ENCODE measurements at places on chromosomes 2 and 18.

DNA sequence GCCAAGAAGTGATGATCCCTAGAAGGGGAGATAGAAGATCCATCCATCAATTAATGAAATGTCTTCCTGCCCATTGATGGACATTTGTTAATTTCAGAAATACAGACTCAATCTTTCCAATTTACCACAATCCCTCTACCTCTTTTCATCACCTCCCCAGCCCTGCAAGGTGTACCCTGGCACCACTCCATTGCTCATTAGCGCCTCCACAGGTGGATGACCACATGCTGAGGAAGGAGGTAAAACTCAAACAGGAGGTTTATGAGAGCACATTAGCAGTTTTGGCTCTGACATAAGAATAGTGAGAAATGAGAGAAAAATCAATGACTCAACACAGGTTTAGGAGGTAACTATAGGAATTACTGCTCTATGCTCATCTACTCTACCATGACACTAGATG is 208.0 kb downstream of the C1D start:
- DNase-seq: no peak

- no peak for DNase-seq
Measured at GRCh38 chr18:65955747-65956146, 204.9 kb downstream of the CDH7 start.

DNA sequence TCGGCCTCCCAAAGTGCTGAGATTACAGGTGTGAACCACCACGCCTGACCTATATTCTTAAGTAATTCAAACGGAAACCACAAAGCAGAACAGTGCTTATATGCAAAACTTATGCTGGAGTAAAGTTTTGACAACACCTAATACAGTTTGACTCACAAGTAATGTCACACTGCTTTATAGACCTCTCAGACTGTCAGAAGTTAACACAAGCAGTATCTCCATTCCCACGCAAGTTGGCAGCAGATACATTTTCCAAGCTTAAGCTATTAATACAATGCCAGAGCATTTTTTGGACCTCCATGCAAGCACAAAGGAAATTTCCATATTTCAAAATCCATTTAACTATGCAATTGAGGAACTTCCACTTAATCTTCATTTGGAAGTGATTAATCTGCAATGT is 21.0 kb upstream of the SANBR start:
- peak; percentile 20 for DNase-seq

DNA sequence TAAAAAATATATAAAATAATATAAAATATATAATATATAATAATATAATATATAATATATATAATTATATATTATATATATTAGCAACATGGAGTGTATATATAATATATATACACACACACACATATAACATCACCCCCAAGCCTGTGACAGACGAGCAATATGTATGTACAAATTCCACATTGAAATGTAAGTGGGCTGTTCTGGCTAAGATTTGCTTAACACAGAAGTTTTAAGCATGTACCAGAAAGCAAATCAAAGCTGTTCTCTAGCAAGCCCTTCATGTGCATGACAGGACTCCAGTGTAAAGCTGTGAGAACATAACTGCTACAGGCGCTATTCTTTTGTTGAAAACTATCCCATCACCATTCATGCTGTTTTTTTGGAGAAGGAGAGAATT is 261.7 kb upstream of the TNP1 start:
- DNase-seq: no peak

DNA sequence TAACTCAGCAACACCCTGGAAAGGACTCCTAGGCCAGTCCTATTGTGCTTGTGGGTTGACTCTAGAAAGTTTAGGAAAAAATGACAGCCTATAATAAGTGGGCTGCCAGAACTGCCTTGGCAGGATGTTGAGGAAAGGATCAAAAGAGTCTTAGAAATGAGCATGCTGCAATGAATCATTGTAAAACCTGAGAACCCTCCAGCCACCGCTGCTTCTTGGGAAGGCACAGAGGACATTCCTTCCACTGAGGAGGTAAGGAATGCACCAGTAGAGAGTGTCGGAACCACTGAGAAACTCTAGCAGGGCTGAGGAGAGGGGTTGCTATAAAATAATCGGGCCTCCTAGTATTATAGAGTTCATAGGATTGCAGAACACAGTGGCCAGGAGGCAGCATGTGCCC is 146.7 kb upstream of the SMIM21 start:
- DNase-seq: no peak

- peak; percentile 22 for DNase-seq
Measured at GRCh38 chr18:25518716-25519053, 166.7 kb upstream of the ZNF521 start.

- DNase-seq: no peak
Measured at GRCh38 chr18:47422524-47422923, 171.1 kb upstream of the SKOR2 start.

DNA sequence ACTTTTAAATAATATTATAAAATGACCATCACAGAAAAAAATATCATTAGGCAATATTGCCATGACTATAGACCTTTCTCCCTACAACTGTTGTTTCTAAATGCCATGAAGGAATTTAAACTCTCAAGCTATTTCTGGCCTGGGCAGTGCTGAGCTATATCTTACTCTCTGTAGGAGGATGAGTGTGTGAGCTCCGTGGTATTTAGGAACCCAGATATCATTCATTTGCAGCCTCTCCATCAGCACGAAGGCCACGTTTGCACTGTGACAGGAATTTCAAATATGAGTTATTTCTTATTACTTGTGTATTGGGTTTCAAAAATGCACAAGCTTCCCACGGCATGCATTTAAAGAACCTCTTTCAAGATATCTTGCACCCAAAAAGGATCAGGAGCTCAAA is 35.0 kb upstream of the SOX11 start:
- no peak for DNase-seq

DNA sequence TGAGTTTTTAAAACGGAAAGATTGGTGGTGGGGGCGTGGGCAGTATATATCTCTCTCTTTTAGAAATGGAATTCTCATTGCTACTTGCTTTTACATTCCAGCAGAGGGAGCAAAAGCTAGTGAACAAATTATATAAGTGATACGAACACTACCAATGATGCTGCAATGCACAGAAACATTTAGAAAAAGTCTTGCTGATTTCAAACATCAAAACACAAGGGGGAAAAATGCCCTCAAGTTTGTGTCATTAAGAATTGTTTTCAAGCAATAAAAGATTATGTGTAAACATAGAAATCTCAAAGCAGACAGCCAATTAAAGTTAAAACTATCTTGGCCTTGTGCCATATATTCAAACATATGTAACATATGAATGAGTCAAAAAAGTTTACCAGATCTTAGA is 296.3 kb upstream of the KCNJ3 start:
- DNase-seq: no peak

DNA sequence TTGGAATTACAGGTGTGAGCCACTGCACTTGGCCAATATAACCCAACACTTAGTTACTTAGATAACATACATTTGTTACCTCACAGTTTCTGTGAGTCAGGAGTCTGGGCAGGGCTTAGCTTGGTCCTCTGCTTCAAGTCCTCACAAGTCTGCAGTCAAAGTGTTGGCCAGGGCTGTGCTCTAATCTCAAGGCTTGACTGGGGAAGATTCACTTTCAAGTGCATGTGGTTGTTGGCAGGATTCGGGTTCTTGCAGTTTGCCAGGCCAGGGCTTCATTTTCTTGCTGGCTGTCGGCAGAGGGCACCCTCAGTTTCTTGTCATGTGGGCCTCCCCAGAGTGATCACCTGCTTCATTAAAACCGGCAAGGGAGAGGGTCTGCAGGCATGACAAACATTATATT is 103.7 kb downstream of the SLC4A3 start:
- DNase-seq: no peak

DNA sequence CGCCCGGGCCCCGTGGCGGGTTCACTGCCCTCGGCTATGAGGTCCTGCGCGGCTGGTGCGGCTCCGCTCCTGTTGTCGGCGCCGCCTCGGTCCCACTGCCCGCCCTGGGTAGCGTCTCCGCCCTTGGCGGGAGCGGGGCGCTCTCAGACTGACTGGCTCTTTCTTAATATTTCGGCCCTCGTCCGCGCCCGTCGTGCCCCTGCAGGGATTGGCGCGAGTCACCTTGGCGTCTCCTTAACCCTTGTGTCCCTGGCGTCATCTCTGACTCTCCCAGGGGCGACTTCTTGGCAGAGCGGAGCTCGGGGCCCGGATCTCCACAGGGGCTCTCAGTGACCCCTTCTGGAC is 1.3 kb downstream of the PTMA start:
- DNase-seq: peak; percentile 68

GRCh38 chr2:16438613-16439321 is 226.9 kb downstream of the CYRIA start:
- DNase-seq: no peak

GRCh38 chr2:64461271-64462058 is 7.5 kb downstream of the LGALSL start:
- no peak for DNase-seq

GRCh38 chr18:38297910-38298309 is 732.3 kb upstream of the CELF4 start:
- DNase-seq: no peak

DNA sequence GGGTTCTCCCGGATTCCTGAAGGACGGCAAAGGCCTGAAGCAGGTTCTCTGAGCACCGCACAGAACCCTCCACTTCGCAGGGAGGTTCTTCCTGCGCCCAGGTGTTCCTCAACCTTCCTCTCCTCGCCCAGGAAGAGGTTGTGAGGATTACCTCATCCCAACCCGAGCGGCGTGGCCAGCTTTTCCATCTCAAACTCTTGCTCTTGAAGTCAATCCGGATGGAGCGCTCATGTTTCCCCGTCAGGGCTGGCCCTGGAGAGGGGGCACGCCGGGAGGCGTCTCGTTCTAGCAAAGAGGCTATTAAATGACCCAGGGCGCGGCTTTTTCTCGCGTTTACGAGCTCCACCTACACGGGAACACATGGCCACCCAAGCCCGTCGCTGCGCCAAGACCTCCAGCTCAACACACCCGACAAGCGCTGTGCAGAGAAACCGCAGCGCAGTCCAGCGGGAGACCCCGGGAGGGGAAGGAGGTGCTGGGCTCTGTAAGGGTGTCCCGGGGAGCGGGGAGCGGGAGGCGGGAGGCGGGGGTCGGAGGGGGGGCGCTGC is 540 bp upstream of the RAB10 start:
- peak; percentile 28 for DNase-seq

GRCh38 chr2:174617120-174617519 is 19.5 kb upstream of the WIPF1 start:
- DNase-seq: no peak

- DNase-seq: no peak
Measured at GRCh38 chr2:74066491-74067203, 81.1 kb downstream of the BOLA3 start.

GRCh38 chr18:9986156-9986930 is 72.5 kb downstream of the VAPA start:
- DNase-seq: no peak
